ENCODE measurements at places on chromosomes 6 and 20. TPM values are rescaled to one million over a fixed set of nuclear protein-coding genes. Genes with fewer than 3 reads are reported as not detected.

The FBXO5 gene
- 43.6 TPM for total RNA-seq

The SMLR1 gene
- total RNA-seq: not detected

The COL11A2 gene
- total RNA-seq: 1.8 TPM

The JARID2 gene
- total RNA-seq: 35.3 TPM

The AGER gene
- total RNA-seq: 26.3 TPM

The BNIP5 gene
- total RNA-seq: not detected

The IMPG1 gene
- not detected for total RNA-seq

The ANKS1A gene
- 8.6 TPM for total RNA-seq

The BFSP1 gene
- total RNA-seq: not detected

The FOXC1 gene
- total RNA-seq: 0.07 TPM

The GRIK2 gene
- not detected for total RNA-seq

The RIPPLY2 gene
- total RNA-seq: not detected

The BTNL2 gene
- not detected for total RNA-seq

The TASP1 gene
- total RNA-seq: 11.9 TPM

The LCA5 gene
- 0.68 TPM for total RNA-seq

The EGFL8 gene
- total RNA-seq: 13.4 TPM

The HTR1E gene
- total RNA-seq: not detected

The MAS1 gene
- not detected for total RNA-seq

The MTCH1 gene
- total RNA-seq: 129 TPM

The CNKSR3 gene
- total RNA-seq: 0.78 TPM

The SLC12A5 gene
- 0.66 TPM for total RNA-seq

The CLVS2 gene
- not detected for total RNA-seq

The BANF2 gene
- total RNA-seq: not detected

The GHRH gene
- total RNA-seq: not detected

The KCNK5 gene
- total RNA-seq: 15.8 TPM

The SLC35D3 gene
- total RNA-seq: not detected

The OPN5 gene
- total RNA-seq: not detected

The CCN6 gene
- not detected for total RNA-seq

The KCNQ2 gene
- not detected for total RNA-seq

The TP53TG5 gene
- 0.45 TPM for total RNA-seq

The GGTLC1 gene
- total RNA-seq: not detected

The TRIM40 gene
- not detected for total RNA-seq

The HLA-DOA gene
- total RNA-seq: 1.8 TPM

The FLRT3 gene
- total RNA-seq: not detected

The C6orf132 gene
- 0.29 TPM for total RNA-seq

The SLPI gene
- not detected for total RNA-seq

The OR2B6 gene
- total RNA-seq: not detected

The RAMACL gene
- 1.2 TPM for total RNA-seq

The RIMS1 gene
- not detected for total RNA-seq

The SUMO4 gene
- total RNA-seq: 11.2 TPM

Data from activated naive CD4-positive, alpha-beta T cell treated with anti-CD3 and anti-CD28 coated beads, Interleukin-2, amount 50 U/mL, for 72 hours (primary cell).